ENCODE measurements at places on chromosomes 12 and 14.

DNA sequence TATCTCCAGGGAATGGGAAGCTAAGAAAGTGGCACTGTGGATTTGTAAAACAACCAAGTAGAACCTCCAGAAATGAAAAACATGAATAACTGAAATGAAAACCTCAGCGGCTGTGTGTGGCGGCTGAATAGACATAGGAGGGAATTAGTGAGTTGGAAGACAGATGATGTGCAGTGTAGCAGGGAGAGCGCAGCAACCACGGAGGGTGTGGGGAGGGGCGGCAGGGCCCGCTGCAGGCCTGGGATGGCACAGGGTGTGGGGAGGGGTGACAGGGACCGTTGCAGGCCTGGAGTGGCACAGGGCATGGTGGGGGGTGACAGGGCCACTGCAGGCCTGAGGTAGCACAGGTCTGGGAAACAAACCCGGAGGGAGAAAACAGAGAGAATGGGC, 51.1 kb downstream of the BEGAIN start:
- no peak for DNase-seq

DNA sequence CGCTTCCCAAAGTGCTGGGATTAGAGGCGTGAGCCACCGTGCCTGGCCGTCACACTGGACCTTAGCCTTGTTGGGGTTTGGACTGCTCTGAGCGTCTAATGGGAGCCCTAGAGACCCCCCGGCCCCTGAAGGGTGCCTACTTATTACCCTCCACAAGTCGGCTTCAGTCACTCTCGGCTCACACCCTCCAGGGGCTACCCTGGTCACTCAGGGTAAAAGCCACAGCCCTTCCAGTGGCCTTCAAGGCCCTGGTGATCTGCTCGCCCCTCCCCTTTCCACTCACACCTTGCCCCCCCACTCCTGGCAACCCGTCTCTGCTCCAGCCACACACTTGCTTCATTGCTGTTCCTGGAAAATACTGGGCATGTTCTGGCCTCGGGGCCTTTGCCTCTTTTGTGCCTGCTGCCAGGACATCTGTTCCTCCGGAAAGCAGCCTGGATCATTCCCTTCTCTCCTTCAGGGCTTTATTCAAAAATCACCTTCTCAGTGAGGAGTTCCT, 3.6 kb upstream of the MORN3 start:
- no peak for DNase-seq

DNA sequence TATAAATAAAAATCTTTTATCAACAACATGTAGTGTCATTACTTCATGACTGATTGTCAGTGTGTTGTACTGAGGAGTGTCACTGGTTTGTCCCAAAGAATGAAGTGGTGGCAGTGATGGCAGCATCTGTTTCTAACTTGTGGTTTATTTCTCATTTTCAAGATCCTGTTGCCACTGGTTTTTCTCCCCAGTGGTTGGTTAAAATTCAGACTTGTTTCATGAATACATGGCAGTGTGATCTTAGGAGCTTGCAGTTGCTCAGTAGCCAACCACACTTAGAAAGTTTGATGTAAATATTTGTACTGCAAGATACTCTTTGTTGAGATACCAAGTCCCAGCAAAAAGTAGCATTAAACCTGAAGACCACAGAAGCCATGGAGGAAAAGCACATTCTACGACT, 69.8 kb downstream of the PLEKHA5 start:
- no peak for DNase-seq

GRCh38 chr12:118359541-118359915, 13.2 kb downstream of the TAOK3 start:
- peak; percentile 63 for DNase-seq

DNA sequence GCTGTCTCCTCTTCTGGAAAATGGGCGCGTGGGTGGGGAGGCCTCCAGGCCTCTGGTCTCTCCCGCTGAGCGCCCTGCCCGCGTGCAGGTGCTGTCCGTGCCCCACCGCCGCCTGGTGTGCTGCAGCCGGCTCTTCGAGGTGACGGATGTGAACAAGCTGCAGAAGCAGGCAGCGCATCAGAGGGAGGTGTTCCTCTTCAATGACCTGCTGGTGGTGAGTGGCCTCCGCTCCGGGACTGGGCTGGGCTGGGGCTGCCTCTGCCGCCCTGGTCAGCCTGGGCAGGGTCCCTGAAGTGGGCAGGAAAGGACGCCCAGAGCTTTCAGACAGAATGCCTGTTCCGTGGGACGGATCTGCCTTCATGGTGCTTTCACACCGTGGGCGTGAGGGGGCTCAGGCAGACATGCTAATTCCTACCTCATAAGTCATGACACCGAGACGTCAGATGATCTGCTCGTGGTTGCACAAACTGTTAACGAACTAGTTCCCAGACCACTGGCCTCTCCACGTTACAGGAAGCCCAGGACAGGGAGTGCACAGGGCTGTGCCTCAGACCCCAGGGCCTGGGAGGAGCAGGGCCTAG, 50.5 kb downstream of the SLC6A12 start:
- DNase-seq = no peak

GRCh38 chr12:89073659-89074058, 278.6 kb downstream of the DUSP6 start:
- no peak for DNase-seq

DNA sequence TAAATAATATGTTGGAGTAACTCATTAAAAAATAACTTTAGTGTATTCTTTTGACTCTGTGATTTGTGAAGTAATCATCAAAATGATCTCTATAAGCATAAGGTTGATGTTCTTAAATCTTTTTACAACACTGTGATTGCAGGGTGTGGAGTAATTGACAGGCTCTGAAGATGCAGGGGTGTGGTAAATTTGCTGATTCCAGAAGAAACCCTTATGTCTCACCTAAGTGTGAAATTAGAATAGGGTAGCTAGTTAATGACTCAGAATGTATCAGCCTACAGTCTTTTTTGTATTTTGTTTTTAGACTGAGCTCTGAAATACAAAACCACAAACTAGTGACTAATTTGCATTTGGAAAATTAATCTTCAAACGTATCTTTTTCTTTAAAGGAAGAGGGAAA, 5.9 kb downstream of the PRPF39 start:
- DNase-seq = peak; percentile 71

DNA sequence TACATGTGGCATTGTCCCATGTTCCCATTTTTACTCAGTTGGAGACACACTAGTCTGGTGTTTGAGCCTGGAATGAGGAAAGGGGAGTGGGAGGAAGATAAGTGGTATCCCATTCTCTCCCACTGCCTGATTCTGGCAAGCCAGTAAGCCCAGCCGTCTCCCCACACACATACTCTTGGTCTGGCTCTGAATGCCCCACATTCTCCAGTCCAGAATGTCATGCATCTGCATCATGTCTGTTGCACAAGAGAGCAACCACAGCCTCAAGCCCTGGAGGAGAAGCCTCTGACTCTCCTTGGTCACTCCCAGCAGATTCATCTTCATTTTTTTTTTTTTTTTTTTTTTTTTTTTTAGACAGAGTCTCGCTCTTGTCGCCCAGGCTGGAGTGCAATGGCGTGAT, 48.0 kb downstream of the DRAM1 start:
- no peak for DNase-seq

- DNase-seq = no peak
Observed at GRCh38 chr14:91806716-91807115, 60.6 kb downstream of the TC2N start.

GRCh38 chr14:40452674-40453073, 1020.4 kb upstream of the FBXO33 start:
- no peak for DNase-seq

- DNase-seq = no peak
Observed at GRCh38 chr12:92439420-92439805, 263.4 kb upstream of the PLEKHG7 start.

DNA sequence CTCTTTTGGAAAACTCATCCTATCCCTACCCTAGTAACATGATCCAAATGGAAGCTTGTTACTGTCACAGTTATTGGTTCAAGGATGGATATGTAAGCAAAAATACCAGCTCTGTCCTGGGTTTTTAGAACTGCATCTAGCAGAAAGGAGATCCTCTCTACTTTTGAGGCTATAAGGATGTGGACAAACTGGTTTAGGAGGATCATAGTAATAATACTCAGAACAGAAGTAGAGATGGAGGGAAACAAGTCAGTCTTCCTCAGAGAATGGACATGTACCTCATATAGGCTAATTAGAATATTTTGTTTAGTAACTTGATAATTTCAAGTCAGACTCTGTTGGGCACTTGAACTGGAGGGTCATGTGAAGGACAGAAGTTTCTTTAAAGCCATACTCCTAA, 26.6 kb downstream of the FUT8 start:
- no peak for DNase-seq

- DNase-seq = no peak
Observed at GRCh38 chr12:12206776-12207388, 60.0 kb downstream of the LRP6 start.

GRCh38 chr12:23640754-23641153, 308.7 kb downstream of the SOX5 start:
- no peak for DNase-seq

DNA sequence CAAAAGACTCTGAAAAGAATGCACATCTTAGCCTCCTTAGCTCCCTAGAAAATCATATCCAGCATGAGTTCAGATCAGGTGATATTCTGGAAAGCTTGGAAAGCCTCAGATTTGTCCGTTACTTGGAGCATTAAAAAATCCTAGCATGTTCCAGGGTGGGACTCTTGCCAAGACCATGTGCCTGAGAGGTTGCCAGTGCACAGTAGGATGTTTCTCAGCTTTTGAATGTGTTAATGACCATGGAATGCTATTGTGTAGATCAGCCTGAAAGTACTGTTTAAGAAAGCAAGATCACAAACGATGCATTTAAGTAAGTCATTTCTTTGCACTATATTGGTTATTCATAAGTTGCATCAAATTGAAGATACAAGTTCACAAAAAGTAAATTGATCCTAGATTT, 230.5 kb downstream of the ETNK1 start:
- no peak for DNase-seq

- DNase-seq = no peak
Observed at GRCh38 chr12:152440-152839, 61.5 kb downstream of the SLC6A12 start.

- DNase-seq = no peak
Observed at GRCh38 chr12:79535751-79536150, 155.0 kb downstream of the PAWR start.

DNA sequence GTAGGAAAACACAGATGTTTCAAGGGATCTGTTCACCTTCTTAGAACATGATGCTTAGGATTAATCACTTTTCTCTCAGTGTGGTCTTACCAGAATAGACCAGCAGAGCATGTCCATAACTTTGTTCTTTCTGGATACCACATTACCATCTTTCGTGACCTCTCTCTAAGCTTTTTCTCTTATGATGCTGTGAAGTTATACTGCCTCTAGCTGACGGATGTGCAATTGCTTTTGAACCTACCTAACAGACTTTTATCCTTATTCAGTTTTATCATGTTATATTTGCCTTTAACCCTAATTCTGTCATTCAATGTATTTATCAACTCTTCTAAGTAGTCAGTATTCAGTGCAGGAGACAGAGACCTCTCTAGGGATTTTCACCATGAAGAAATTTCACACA, 246.7 kb downstream of the DACT1 start:
- DNase-seq = no peak

GRCh38 chr12:114995891-114996290, 311.9 kb upstream of the TBX3 start:
- no peak for DNase-seq

DNA sequence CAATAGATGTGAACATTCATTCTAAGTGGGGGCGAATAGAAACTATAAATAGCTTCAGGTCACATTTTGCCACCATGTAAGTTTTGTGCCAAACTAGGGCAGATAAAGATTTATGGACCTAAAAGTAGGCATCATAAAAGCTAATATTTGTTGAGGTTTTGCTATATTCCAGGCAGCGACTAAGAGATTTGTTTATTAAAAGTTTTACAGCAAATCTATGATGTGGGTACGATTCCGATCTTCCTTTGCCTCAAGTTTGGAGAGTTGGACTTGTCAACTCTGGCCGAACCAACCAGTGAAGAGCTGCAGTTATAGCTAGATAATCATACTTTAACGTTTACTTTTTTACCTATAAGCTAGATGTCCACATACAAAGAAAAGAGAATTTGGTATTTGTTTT, 1.6 kb downstream of the MAPK1IP1L start:
- no peak for DNase-seq

DNA sequence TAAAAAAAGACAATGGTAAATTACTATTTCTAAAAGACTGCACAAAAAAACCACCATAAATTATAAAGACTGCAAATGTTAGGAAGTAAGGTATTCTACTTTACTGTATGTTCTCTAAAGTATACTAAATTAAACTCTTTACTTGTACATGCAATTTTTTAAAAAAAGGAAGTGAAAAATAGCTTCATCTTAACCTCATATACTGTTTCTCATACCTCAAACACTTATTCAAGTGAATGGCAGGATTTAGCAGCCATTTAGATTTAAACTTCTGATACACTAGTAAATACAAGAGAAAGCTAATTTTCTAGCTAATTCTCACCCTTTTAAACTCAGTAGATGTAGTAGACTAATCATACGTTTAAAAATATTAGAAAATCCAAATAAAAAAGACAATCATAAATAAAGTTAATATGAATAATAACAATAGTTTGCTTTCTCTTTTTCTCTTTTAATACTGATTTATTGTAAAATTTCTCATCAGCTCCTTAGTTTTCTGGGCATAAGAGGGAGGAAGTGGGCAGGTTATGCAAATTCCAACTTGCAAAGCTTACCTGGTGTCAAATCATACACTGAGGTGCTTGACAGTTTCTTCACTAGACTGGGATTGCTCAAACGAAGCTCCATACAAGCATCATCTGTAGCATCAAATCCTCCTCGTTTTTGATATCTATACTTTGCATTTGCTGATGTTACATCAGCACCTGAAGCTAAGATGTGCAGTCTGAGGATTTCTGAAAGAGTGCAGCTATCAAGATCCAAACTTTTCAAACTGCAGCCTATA, 71.0 kb upstream of the CFL2 start:
- no peak for DNase-seq

- DNase-seq = peak; percentile 84
Observed at GRCh38 chr12:25052196-25052913, 103.5 kb upstream of the BCAT1 start.

- DNase-seq = peak; percentile 46
Observed at GRCh38 chr14:91968280-91968679, 20.8 kb upstream of the FBLN5 start.

DNA sequence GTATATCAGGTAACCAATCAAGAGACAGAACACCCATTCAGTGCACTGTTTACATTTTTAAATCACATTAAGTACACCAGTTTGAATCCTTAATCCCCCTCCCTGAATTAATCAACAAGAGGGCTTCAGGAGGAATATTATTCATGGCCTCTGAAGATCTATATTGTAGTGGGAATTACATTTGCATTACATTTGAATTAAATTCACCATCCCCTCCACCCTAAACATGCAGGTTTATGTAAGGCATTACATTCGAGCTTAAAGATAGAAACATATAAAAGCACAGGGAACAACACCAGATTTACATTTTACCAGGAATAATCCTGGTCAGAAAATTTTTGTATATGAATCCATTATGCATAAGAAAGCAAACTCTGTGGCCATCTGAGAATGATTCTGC, 197.8 kb upstream of the KITLG start:
- DNase-seq = no peak

DNA sequence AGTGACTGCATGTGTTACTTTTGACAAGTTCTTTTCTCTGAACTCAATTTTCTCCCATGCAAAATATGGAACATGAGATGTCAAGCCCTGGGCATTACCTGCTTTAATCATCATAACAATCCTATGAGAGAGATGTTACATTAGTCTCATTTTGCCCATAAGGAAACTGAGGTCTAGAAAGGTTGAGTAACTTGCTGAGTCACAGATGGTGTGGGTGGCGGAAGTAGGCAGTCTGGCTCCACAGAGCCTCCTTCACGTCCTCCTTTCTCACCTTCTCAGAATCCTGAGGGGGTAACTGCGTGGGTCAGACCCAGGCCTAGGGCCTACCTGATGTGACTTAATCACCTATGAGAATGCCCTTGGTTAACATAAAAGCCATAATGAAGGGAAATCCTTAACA, 50.7 kb downstream of the TMTC1 start:
- DNase-seq = no peak
